ENCODE measurements at places on chromosomes 5 and 9. TPM values are rescaled to one million over a fixed set of nuclear protein-coding genes. Genes with fewer than 3 reads are reported as not detected.

GRCh38 chr9:5509573-5509972 lies 758 bp upstream of the PDCD1LG2 start:
- DNase-seq = peak; percentile 91
- no peaks in the 10 kb centered on the region for H3K36me3 ChIP-seq
- peak overlapping the region; percentile 59 for H3K4me3 ChIP-seq
- no peaks in the 10 kb centered on the region for H3K27me3 ChIP-seq
- H3K4me1 ChIP-seq = peaks cover 41% of the 10 kb centered on the region

SPATA31A3 gene
- total RNA-seq = not detected

DNA sequence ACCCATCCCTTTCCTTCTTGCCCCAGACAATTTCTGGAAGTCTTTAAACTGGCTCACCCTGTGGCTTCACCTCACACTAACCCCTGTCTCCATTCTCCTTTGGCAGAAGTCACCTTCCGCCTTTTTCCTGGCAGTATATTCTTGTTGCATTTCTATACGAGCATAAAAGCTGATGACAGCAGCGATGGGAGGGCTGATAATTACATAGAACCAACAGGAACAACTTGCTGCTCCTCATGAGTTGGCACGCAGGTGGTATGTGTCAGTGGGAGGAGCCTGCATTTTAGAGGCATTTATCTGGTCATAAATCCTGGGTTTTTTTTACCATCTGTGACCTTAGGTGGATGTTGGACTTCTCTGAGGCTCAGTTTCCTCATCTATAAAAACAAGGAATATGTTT lies 61.4 kb upstream of the CKMT2 start:
- H3K27me3 ChIP-seq = no peaks in the 10 kb centered on the region
- peak; percentile 83 for DNase-seq
- no peak overlapping the region for H3K4me3 ChIP-seq
- H3K4me1 ChIP-seq = peaks cover 16% of the 10 kb centered on the region
- H3K27ac ChIP-seq = peak overlapping the region; percentile 31

- no peaks in the 10 kb centered on the region for H3K27me3 ChIP-seq
- H3K4me3 ChIP-seq = no peak overlapping the region
- H3K27ac ChIP-seq = no peak overlapping the region
- no peaks in the 10 kb centered on the region for H3K4me1 ChIP-seq
- H3K36me3 ChIP-seq = no peaks in the 10 kb centered on the region
Measured at GRCh38 chr5:150120062-150120441, 33.7 kb upstream of the CSF1R start.

DNA sequence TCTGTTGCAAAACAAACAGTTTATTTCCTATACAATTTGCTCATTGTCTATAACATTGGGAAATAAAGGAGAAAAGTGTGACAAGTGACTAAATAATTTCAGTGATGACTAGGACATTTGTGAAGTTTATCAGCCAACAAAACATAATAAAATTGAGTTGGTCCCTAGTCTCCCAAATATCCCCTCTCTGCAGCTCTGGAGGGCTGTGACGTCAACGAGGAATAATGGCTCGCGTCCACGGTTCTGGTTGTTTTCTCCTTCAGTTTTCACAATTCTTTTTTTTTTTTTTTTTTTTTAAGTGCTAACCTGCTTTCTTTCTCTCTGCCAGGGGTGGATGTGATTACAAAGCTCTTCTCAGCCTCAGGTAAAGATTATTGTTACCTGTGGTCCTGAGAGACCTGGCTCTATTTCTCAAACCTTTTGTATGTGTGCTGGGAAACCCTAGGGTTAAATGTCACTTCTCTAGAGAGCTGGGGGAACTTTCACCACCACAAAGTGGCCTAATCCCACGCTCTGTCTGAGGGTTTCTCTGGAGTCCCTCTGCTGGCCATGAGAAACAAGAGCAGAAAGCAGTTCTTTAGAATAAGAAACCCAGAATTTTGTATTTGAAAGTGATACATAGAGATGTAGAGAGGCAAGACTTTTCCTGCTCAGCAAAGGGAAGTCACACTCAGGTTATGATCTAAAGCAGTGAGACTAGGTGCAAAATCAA lies 36.2 kb upstream of the ANKRD55 start:
- H3K27ac ChIP-seq = no peak overlapping the region
- no peak overlapping the region for H3K4me3 ChIP-seq
- H3K27me3 ChIP-seq = no peaks in the 10 kb centered on the region
- no peaks in the 10 kb centered on the region for H3K36me3 ChIP-seq
- peaks cover 4% of the 10 kb centered on the region for H3K4me1 ChIP-seq

DNA sequence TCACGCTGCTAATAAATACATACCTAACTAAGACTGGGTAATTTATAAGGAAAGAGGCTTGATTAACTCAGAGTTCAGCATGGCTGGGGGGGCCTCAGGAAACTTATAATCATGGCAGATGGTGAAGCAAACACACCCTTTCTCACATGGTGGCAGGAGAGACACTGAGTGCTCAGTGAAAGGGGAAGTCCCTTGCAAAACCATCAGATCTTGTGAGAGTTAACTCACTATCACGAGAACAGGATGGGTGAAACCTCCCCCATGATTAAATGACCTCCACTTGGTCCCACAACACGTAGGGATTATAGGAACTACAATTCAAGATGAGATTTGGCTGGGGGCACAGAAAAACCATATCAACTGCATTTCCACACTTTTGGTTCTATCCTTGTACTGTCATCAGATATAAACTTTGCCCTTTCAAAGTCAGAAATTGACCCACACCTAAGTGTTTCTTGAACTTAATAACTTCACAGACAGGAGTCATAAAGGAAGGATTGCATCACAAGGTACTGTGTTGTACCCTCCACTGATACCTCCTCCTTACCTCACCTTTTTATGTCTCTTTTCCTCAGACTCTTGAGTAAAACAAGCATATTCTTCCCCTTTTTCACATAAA lies 319.1 kb upstream of the PIK3R1 start:
- H3K36me3 ChIP-seq = no peaks in the 10 kb centered on the region
- H3K27me3 ChIP-seq = no peaks in the 10 kb centered on the region
- no peak overlapping the region for H3K27ac ChIP-seq
- H3K4me3 ChIP-seq = no peak overlapping the region
- no peak for DNase-seq

PCDHA9 gene
- 0.22 TPM for total RNA-seq

GRCh38 chr5:82296929-82297328 lies 18.8 kb upstream of the RPS23 start:
- H3K4me1 ChIP-seq = peaks cover 5% of the 10 kb centered on the region
- no peak overlapping the region for H3K4me3 ChIP-seq
- no peaks in the 10 kb centered on the region for H3K27me3 ChIP-seq
- no peaks in the 10 kb centered on the region for H3K36me3 ChIP-seq
- no peak for DNase-seq

ZNF454 gene
- not detected for total RNA-seq

PROB1 gene
- total RNA-seq = 2.2 TPM

SLC25A2 gene
- total RNA-seq = 0.40 TPM

DNA sequence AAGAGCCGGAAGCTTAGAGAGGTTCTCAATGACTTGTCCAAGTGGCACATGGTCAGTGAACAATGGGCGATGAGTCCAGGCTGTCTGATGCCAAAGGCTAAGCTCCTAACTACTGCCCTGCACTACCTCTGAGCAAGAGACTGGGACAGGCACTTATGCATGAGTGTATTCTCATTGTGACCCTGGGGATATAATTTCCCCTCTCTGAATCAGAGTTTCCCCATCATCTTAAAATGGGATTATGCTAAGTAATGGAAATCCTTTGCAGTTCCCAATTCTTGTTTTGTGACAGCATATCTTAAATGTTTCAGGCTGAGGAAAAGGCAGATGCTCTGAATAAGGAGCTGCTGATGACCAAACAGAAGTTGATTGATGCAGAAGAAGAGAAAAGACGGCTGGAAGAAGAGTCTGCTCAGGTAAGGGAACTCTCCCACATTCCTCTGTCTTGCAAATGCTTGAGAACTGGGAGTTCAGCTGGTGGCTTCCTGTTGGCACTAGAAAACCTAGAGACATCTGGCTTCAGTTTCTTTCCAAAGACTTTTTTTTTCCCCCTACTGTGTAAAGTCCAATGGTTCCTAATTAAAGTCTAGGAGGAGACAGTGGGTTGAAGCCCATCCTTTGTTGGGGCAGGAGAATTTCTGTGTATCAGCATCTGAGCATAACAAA lies 64.1 kb downstream of the GPR21 start:
- no peak overlapping the region for H3K27ac ChIP-seq
- no peak for DNase-seq
- no peaks in the 10 kb centered on the region for H3K27me3 ChIP-seq
- no peaks in the 10 kb centered on the region for H3K4me1 ChIP-seq
- H3K36me3 ChIP-seq = peaks cover 12% of the 10 kb centered on the region

ZNF462 gene
- total RNA-seq = 21.2 TPM

DNA sequence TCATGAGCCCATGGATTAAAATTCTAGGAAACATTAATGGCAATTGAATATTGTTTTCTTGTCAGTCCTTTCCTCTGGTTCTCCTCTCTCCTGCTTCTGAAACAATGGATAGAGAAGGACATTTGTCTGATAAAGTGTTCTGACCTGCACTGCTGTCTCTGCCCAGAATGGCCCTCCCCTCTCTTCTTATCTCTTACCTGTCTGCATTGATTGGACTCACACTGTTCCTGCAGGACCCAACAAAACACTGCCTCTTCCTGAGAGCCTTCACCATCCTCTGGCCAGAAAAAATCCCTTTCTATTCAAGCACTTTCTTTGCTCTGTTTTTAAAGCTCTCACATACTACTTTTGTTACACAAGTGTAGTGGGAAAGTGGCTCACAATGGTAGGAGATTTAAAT lies 143.8 kb upstream of the DHFR start:
- H3K4me3 ChIP-seq = no peak overlapping the region
- H3K4me1 ChIP-seq = no peaks in the 10 kb centered on the region
- no peaks in the 10 kb centered on the region for H3K36me3 ChIP-seq
- H3K27ac ChIP-seq = no peak overlapping the region
- H3K27me3 ChIP-seq = no peaks in the 10 kb centered on the region

Measured in PC-3 (cell line).